ENCODE measurements at places on chromosomes 7 and 10.

GRCh38 chr7:44460325-44460724 is 30.1 kb downstream of the NUDCD3 start:
- DNase-seq, result no peak

- DNase-seq, result no peak
Measured at GRCh38 chr10:89639326-89639725, 5.7 kb downstream of the PANK1 start.

DNA sequence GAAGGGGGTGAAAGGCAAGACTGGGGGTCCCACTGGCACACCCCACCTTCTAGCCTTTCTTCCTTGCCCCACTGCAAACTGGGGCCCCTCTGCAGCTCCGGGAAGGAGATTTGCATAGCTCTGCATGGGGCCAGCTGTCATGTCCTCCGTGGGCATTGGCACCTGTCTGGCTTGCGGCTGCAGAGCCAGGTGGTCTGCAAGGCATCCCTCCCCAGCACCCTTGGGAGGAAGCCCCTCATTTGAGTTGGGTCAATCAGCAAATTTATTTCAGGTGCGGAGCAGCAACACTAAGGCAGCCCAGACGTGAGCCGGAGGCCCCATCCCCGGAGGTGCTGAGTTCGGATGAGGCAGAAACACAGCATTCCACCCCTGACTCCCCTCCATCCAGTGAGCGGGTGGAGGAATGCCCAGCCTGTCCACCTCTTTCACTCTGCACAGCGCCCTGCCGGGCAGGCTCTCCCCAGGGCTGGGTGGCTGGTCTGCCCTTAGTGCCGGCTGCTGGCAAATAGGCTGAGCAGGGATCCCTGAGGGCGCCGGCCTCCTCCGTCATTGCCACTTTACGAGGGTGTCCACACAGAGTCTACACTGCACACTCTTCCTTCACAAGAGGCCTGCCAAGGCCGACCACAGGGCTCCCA is 143.2 kb downstream of the TCERG1L start:
- no peak for DNase-seq

- no peak for DNase-seq
Measured at GRCh38 chr10:43260117-43260761, 6.6 kb downstream of the RASGEF1A start.

DNA sequence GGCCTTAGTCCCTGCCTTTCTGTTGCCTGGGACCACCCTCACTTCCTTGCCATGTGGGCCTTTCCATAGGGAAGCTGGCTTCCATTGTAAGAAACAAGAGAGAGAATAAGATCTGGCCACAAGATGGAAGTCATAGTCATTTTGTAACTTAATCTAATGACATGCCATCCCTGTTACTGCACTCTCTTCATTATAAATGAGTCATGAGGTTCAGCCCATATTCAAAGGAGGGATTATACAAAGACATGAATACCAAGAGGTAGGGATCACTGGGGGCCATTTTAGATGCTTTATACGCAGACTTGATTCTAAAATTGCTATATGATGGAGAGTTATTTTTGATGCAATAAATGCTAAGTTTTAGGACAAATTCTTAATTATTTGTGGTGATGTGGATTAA is 75.2 kb upstream of the CELF2 start:
- no peak for DNase-seq

DNA sequence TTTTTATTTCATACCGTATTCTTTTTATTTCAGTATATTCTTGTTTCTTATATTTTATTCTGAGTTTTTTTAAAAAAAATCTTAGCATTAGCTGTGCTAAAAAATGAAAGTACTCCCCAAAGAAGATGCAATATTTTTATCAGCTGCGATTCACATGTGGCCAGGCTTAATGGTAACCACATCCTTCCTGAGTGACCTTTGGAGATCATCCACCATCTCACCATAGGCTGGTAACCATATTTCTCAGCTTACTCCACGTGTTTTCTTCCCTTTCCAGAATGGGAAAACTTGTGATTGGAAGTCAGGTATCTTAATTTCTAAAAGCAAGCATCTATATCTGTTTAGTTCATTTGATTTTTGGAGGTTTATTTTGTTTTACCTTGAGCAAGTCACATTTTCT is 18.8 kb upstream of the LIPM start:
- DNase-seq, result no peak

- no peak for DNase-seq
Measured at GRCh38 chr10:91154842-91155241, 65.6 kb upstream of the PCGF5 start.

DNA sequence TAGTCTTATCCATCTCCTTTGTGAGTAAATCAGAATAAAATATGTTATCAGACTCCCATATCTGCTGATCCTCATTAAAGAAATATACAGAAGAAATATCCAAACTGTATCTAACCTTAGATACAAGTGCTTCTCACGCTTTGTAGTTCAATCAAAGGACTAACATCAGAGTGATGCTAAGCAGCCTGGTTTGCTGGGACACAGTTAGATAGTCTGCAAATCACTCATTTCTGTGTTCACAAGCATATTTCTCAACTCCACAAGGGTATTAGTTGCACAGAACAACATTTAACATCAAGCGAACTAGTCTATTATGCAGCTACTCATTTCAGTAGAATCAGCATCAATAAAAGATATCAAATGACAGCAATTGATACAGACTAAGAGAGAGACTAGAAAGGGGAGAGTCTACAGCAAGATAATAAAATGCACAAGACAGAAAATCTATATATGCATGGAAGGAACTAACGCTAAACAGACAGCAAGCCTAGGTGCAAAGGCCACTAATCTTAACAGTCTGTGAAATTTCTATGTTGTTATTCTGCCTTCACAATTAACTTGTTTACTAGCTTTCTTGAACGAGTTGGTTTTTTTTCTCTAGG is 30.0 kb downstream of the DNAJC12 start:
- DNase-seq, result no peak

DNA sequence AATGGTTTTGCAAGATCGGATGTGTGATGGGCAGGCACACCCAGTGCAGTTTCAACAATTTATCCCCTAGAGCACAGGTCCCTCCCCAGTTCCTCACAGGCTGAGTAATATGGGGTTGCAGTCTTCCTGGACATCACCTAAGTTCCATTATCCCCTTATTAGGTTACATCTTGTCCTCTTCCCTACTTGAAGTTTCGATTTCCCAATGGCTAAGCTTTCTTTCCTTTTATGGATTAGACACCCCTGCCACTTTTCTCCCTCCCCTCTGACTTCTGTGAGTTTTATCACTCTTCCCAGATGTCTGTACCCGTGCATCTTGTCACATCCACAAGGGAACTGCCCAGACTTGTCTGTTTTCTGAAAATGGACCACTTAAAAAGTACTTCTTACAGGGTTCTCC is 2.4 kb upstream of the NIPSNAP2 start:
- DNase-seq, result no peak

DNA sequence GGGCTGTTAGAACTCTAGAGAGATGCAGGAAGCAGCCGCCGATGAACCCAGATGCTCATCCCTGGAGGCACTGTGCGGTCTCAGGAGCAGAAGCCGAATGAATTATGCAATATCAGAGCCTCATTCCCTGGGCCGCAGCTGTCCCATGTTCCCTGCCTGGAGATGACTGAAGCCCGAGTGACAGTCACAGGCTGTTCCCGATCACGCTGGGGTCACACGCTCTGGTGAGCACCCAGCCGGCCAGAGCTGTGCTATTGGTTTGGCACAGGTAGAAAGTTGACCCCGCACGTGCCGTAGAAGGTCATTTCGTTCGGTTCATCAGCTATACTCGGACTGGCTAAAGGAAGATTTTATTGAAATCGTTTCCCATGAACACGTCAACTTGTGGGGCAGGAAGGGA is 140.5 kb upstream of the SH2B2 start:
- DNase-seq, result no peak

GRCh38 chr7:139741789-139742344 is 35.9 kb downstream of the HIPK2 start:
- DNase-seq, result no peak

GRCh38 chr7:29116361-29117200 is 29.8 kb downstream of the CPVL start:
- DNase-seq, result no peak

DNA sequence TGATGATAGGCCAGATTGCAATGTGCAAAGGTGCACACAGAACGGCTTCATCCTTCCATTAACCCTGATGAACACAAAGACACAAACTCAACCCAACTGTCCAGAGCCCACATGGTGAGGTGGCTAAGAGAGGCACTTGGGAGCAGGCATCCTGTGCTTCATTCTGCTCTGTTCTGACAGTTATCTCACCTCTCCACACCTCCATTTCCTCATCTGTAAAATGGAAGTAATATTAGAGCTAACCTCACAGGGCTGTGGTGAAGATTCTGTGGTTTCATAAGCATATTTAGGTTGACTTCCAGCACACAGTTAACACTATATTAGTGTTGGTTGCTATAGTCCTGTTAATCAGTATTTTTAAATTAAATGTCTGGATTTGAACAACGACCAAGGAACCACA is 126.3 kb downstream of the TAX1BP1 start:
- DNase-seq, result no peak

- no peak for DNase-seq
Measured at GRCh38 chr10:72924351-72924750, 30.3 kb downstream of the PLA2G12B start.

Measured in activated naive CD4-positive, alpha-beta T cell (primary cell).